ENCODE measurements at places on chromosomes 16 and 17.
A peak's percentile ranks its signal among the peaks of the same experiment; 100 is the strongest.

DNA sequence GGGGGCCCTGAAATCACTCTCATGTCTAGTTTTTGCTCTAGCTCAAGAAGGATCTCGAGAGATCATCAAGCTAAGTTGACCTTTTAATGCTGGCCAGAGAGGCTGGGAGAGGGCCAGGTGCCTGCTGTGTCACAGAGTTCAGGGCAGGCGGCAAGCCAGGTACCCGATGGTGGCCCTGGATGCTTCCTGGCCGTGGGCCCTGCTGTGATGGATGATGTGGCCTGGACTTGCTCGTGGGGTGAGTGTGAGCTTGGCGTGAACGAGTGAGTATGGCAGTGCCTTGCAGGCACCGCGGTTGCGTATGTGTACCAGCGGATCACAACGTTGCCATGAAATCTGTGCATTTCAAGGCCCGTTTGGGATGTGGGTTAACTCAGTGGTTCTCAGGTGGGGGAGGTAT lies 7.4 kb downstream of the IRF8 start:
- no peak for DNase-seq

DNA sequence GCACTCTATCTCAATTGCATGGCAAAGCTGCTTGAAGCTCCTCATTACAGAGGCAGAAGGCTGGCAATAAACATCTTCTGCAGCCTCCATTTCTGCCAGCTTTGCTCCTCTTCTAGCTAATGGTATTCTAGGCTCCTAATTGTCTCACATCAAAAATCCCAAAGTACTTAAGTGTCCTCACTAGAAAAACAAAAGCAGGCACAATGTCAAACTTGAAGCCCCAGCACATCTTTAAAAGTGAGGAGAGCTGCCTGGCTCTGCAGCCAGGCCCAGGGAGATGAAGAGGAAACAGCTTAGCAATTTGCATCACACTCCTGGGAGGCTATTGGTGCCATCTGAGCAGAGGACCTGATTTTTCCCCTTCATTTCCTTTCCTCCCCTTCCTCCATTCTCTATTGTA lies 197.1 kb downstream of the KCNJ2 start:
- DNase-seq: no peak

- DNase-seq: peak; percentile 49
Measured at GRCh38 chr17:4420692-4421131, 13.0 kb upstream of the SPNS3 start.

GRCh38 chr17:77458202-77459017 lies 317.6 kb downstream of the SEC14L1 start:
- DNase-seq: no peak

GRCh38 chr16:83513008-83513755 lies 294.6 kb upstream of the HSBP1 start:
- DNase-seq: peak; percentile 47

GRCh38 chr16:11677959-11678881 lies 10.0 kb downstream of the SNN start:
- DNase-seq: no peak

DNA sequence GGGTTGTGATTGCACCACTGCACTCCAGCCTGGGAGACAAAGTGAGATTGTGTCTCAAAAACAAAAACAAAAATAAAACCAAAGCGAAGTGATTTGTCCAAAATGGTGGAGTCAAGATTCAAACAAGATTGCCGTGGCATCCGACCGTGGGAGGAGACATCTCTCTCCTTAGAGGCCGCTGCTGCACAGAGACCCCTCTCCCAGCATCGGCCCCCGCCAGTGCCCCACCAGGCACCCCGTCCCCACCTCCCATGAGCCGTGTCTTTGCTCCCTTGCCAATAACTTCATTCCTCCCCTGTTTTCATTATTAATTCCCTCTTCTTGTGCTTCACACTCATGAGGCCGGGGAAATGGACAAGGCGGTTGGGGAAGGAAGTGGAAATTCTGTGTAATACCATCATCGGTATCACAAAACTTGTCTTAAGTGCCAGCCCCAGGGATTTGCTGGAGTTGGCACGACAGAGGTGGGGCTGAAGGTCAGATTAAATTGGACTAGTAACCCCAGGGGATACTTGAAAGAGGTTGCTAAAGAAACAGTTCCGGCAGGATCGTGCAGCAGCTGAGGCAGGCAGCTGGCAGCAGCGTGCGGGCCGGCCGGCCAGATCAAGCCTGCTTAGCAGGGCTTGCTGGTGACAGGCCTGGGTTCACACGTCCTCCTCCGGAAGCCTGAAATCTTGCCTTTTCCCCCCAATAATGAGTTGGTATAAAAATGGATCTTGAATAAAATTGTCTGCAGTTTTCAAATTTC lies 66.8 kb downstream of the RTN4RL1 start:
- peak; percentile 61 for DNase-seq

All from fibroblast of gingiva (primary cell).